ENCODE measurements at places on chromosomes 1 and 21. TPM values are rescaled to one million over a fixed set of nuclear protein-coding genes. Genes with fewer than 3 reads are reported as not detected.

The CFHR3 gene
- not detected for total RNA-seq

The RAB25 gene
- 47.5 TPM for total RNA-seq

The CELA2A gene
- not detected for total RNA-seq

The TDRKH gene
- total RNA-seq = 7.4 TPM

The FRRS1 gene
- 3.1 TPM for total RNA-seq
